ENCODE measurements at places on chromosomes 16 and 17.

GRCh38 chr17:9001559-9001958 is 19.8 kb upstream of the NTN1 start:
- DNase-seq, result no peak

- DNase-seq, result no peak
Measured at GRCh38 chr17:58985971-58986370, 120.7 kb downstream of the TRIM37 start.

DNA sequence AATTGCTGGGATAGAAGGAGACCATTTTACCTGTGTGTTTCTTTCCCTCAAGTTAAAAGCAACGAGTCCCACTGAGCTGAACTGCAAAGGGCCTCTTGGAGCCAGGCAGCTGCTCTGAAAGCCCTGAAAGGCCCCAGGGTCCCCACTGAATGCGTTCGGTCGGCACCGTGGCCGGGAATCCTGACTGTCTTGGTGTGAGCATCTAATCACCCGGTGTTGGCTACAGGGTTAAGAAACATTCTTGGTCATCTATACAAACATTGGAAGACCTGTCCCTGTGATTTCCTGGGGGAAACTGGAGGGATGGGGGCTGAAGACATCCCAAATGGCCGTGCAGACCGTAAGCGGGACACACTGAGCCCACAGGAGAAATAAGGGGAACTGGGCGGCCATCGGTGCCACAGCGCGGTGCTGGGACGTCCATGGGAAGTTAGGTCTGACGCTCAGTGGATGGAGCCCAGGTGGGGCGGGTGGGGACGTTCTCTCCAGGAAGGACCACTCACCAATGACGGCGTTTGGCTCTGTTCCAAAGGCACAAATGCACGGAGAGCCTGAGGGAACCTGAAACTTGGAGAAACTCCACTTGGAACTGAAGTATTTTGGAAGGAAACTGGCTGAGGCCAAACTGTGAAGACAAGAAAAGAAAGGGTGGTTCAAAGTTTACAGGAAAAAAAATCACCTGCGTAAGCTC is 32.1 kb downstream of the WDR45B start:
- DNase-seq, result no peak

DNA sequence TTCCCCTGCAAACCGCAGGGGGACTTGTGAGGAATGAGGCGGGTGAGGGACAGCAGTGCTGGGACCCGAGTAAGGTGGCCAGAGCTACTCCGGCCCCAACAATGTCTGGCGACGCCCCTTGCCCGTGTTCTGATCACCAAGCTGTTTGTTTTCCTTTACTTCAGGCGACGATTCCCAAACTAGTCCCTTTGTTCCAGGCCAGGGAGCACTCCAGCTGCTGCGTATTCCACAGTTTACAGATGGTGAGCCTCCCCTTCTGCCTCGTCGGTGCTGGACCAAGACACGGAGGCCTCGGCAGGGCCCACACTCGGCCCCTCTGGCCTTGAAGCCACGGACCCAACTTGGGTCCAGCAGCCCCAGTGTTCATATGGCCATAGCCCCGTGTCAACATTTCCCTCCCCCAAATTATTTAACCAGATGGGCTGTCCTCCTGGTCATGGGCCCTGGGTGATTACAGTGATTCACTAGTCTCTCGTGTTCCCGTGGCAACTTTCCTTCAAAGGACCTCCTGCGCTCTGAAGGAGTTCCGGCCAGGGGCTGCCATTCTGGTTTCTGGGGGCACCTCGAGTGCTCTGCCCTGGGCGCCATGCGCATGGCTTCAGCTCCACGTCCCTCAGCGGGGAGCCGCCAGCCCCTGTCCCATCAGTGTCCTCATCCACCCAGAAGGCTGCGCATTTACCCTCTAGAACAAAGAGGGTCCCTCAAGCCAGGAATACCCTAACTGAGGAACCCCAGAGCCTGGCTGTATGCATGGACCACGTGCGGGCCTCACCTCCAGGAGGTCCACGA is 24.8 kb upstream of the MTSS2 start:
- no peak for DNase-seq

- DNase-seq, result peak; percentile 76
Measured at GRCh38 chr17:64281962-64282752, 19.1 kb upstream of the TEX2 start.

DNA sequence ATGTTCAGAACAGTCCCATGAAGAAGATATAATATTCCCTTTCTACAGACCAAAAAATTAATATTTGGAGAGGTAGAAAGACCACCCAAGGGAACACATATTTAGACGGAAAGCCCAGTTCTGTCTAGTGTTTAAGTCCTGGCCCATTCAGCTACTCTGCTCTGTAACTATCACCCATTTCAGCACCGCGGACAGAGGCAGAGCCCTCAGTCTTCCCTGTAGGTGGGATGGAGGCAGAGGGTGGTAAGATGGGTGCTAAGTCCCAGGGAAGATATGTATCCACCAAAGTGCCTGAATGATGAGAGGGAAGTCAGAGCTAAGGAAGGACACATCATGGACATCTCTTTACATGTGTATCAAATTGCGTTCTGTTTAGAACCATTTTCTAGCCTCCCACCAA is 27.8 kb upstream of the C16orf78 start:
- DNase-seq, result no peak

DNA sequence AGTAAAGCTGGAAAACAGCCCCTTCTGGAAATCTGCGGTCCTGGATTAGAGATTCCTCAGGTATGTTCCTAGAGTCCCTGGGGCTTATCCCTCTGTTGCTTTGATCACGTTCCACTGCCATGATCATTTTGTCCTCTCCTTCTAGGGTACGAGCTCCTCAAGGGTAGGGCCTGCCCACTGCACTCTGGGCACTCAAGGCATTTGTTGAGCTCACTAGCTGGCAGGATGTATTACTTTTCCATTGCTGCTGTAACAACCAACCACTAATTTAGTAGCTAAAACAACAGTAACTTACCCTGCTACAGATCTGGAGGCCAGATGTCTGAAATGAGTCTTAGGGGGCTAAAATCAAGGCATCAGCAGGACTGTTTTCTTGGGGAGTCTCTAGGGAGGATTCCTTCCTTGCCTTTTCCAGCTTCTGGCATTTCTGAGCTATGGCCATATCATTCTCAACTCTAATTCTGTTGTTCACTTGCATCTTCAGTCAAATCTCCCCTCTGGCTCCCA is 65.7 kb downstream of the ARSG start:
- DNase-seq, result no peak

GRCh38 chr16:29686740-29687332 is 7.9 kb downstream of the QPRT start:
- DNase-seq, result no peak
